ENCODE measurements at places on chromosomes 13 and 19.

- DNase-seq, result no peak
These were observed 14.1 kb upstream of the PCDH8 start for GRCh38 chr13:52862358-52863206.

- no peak for DNase-seq
These were observed 481.7 kb downstream of the MYO16 start for GRCh38 chr13:109111141-109111540.

GRCh38 chr13:64801768-64802167 lies 2428.4 kb downstream of the PCDH9 start:
- no peak for DNase-seq

DNA sequence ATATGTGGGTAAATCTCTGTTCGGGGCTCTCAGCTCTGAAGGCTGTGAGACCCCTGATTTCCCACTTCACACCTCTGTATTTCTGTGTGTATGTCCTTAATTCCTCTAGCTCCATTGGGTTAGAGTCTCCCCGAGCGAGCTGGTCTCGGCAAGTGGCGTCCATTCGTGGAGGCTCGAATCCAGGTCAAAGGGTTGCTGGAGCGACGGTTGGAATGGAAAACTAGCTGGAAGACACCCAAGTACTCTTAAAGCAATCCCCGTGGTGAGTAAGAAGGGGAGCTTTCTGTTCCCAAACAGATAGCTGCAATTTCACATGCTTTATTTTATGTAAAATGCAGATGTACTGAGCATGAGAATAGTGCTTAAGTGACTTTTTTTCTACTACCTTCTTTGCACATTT lies 277.5 kb upstream of the SGCG start:
- DNase-seq, result no peak

DNA sequence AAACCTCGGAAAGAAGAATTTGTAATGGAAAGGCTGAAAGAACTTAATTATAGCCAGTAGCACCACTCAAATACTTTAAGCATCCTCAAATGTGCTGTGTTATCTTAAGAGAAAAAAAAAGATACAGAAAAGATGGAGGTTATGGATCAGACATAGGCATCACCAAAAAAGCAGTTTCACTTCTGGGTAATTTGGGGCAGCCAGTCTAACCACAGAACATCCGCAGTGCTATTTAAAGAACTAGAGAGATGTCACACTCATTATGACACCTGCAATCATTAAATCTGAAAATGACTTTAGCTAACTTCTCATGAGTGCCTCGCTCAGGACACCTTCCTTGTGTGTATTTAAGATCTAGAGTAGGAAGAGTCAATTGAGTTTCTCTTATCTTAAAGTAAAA lies 211.8 kb downstream of the RBM26 start:
- no peak for DNase-seq

GRCh38 chr13:24004971-24005370 lies 107.7 kb upstream of the C1QTNF9B start:
- DNase-seq, result no peak

DNA sequence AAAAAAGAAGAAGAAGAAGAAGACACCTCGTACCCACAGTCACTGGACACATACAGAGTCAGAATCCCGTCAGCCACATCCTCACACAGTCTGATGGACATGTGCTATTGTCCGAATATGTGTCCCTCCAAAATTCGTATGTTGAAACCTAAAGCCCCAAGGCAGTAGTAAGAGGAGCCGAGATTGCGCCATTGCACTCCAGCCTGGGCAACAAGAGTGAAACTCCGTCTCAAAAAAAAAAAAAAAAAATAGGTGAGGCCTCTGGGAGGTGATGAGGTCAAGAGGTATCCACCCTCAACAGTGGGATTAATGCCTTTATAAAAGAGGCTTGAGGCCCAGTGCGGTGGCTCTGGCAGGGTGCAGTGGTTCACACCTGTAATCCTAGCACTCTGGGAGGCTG lies 2.6 kb upstream of the DENND1C start:
- no peak for DNase-seq

DNA sequence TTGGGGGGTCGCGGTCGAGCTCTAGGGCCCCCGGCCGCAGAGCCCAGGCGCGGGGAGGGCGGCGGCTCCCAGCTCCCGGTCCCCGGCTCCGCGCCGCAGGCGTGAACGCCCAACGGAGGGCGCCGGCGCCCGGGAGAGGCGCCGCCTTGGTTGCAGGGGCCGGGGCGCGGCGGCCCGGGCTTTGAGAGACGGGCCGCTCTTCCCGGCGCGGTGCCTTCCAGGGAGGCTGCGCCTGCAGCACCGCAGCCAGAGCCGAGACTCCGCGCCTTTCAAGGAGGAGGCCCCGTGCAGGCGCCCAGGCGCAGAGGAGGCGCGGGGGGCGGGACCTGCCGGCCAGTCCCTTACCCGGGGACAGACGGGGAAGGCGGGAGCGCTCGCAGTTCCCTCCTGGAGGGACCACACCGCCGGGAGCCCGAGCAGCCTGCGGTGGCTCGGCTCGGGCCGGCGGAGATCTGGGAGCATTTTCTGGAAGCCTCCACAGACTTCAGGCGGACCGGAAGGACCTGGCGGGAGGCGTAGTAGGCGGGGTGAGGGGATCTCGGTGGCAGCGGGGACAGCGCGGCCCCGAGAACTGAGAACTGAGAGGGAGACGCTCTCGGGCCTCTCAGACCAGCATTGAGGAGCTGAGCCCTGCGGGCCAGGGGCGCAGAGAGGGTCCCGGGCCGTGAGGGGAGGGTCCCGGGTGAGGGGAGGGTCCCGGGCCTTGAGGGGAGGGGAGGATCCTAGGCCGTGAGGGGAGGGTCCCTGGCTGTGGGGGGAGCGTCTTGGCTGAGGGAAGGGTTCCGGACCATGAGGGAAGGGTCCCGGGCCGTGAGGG lies 25.5 kb upstream of the MCF2L start:
- DNase-seq, result no peak

DNA sequence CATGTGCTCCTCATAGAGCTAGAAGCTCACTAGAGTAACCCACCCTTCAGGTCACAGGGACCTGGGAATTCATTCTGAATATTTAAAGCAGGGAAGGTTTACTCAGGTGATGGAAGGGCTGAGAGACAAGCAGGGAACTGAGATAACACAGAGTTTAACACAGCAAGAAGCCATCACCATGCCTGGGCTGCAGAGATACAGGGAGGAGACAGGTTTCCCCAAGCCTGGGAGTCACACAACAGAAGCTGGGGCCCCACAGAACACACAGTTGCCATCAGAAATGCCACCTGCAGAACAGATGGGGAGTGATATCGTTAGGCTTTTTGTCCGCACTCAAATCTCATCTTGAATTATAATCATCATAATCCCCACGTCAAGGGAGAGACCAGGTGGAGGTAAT lies 7.9 kb upstream of the CYSLTR2 start:
- DNase-seq, result no peak

- no peak for DNase-seq
These were observed 3.7 kb upstream of the FCER2 start for GRCh38 chr19:7705387-7706187.

DNA sequence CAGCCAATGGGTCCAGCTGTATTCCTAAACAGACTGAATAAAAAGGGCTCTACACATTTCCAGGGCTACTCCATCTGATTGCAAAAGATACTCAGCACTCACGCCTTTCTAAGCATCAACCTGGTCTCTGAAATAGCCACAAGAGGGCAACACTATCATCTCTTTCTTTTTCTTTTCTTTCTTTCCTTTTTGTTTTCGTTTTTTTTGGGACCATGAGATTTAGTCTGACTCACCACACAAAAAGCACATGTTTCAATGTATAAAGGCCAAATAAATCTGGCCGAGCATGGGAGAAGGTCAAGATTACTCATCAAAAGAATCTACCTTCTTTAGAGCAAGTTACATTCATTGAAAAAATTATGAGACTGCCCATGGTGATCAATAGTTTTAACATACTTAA lies 805.6 kb upstream of the ARGLU1 start:
- no peak for DNase-seq

DNA sequence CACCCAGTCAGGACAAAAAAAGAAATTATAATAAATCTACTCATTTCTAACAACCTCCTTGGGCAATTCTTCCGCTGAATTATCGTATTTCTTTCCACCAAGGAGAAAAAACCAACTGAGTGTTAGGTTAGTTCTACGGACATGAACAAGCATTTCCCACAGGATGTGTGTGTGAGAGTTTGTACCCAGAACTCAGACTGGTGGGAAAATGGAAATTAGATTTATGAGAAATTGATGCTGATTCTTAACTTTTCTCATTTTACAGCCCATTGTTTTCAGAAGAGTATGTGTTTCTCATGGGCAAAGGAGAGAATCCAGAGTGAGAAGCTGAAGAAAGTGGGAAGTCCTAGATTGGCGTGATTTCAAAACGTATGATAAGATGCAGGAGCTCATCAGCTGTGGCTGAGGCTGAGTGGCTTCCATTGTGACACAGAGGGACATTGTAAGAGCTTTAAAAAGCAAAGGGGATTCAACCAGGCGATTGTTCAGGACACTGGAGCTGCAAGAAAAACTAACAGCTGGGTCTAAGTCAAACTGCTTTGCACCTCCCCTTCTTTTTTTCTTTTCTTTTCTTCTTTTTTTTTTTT lies 184.7 kb upstream of the ARGLU1 start:
- DNase-seq, result no peak

- no peak for DNase-seq
These were observed 21.0 kb downstream of the DHX34 start for GRCh38 chr19:47370045-47370611.

GRCh38 chr19:41363371-41363752 lies 587 bp downstream of the B9D2 start:
- DNase-seq, result no peak

- no peak for DNase-seq
These were observed 43.3 kb upstream of the RNF113B start for GRCh38 chr13:98220271-98220791.

- DNase-seq, result no peak
These were observed 843 bp downstream of the NR2F6 start for GRCh38 chr19:17244618-17245534.

DNA sequence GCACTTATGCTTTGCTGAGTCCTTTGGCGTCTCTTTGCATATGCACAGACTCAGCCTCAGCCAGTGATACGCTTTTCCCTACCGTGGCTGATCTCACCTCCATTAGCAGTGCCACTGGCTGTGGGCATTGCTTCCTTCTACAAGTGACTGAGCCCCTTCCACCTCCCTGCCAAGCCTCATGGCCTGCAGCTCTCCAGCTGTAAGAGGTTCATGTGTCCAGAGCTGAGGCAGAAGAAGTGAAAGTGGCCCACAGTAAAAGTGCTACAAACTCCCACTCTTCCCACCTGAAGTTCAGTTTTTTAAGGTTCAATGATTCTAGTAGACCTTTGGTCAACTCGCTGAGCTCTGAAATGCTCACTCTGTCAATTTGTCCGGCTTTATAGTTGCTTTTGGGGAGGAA lies 44.7 kb downstream of the SMARCA4 start:
- DNase-seq, result no peak

DNA sequence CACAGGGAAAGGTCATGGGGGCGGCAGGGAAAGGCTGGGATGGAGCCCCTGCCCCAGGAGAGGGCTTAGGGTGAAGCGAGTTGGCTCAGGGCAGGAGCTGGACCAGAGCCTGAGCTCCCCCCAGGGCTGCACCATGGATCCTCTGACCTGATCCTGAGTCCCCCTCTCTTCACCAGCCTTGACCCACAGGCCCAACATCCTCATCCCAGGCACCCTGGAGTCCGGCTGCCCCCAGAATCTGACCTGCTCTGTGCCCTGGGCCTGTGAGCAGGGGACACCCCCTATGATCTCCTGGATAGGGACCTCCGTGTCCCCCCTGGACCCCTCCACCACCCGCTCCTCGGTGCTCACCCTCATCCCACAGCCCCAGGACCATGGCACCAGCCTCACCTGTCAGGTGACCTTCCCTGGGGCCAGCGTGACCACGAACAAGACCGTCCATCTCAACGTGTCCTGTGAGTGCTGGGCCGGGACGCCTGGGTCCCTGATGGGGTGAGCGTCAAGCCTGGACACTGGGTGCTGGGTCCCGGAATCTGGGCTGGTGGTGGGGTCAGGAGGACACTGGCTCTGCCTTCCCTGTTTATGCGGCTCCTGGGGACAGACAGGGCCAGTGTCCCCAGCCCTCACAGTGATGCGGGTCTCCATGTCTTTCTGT lies 842 bp downstream of the SIGLEC9 start:
- DNase-seq, result no peak

DNA sequence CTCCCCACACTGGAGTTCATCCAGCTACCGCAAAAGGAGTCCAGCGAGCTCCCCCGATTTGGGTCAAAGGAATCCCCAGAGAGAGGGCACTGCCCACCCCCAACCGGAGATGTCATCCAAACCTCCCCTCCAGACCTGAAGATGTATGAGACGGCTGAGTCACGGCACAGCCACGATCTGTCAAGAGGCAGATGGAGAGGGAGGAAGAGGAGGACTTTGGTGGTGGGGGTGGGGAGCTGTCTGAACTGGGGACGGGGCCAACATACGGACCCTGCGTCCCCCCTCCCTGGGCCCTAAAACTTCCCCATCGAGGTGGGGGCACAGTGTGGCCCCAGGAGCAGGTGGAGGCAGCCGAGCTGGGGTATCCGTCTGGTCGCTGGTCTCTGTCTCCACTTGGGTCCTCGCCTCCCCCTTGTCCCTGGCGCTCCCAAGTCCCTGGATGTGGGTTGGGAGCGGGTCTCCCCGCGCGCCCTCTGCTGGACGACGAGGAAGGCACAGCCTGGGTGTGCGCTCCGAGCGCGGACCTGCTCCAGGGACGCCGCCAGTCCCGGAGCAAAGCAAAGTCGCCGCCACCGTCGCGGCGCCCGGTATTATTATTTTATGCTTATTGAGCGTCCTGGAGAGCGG lies 3.8 kb downstream of the PDE4A start:
- DNase-seq, result peak; percentile 81

DNA sequence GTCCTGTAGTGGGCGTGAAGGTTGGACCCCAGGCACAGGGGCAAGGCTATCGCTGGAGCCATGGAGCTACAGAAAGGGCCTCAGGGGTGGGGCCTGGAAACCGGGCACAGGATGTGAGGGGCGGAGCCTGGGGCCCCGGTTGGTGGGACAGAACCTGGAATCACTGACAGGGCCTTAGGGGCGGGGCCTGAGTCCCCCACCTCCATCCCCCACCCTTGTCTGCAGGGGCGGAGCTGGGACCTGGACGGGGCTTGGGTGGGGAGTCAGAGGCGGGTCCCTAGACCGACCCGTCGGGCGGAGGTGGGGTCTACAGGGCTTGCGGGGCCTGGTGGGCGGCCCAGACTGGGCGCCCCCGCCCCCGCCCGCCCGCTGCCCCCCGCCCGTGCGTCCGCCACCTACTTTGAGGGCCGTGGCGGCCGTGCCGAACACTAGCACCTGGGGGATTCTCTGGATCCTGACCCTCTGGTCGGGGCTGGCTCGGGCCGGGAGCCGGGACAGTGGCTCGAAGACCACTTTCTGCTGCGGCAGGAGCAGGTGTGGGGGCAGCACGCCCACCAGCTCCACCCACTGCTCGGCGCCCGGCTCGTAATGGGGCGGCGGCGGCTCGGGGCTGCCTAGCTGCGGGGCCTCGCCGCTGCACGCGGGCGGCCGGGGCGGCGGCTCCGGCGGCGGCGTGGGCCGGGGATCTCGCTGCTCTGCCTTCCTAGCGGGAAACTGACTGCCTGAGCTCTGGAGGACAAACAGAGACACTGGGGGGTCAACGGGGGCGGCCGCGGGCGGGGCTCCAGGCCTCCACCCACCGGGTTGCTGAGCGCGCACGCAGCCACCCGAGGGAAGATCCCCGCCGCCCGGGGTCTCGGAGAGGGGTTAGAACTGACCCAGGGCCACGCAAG lies 26.3 kb downstream of the DCAF15 start:
- peak; percentile 62 for DNase-seq

All from left lobe of liver (tissue), 2 donors.